ENCODE measurements at places on chromosomes 12 and 14.

DNA sequence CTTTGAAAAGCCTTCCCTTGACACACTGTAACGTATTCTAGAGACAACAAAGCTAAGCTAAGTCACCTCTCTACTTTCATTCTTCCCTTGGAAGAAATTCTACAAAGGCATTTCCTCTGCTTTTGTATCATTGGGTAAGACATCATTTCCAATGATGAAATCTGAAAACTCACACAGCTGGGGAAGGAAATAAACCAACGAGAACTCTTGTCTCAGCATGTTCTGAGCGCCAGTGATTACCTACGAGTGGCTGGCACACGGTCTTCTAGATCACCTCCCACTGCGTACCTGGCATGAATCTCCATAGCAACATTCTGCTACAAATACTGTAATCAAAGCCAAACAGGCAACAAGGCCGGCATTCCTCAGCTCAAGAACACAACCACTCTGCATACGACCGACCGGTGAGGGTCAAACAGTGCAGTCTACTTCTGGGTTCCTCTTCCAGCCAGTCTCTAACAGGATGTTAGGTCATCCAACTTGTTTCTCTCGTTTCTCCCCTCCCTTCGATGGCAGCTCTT, 7.6 kb downstream of the VPS37B start:
- DNase-seq = no peak

- DNase-seq = peak; percentile 85
Measured at GRCh38 chr12:48795550-48796455, 6.9 kb upstream of the ADCY6 start.

DNA sequence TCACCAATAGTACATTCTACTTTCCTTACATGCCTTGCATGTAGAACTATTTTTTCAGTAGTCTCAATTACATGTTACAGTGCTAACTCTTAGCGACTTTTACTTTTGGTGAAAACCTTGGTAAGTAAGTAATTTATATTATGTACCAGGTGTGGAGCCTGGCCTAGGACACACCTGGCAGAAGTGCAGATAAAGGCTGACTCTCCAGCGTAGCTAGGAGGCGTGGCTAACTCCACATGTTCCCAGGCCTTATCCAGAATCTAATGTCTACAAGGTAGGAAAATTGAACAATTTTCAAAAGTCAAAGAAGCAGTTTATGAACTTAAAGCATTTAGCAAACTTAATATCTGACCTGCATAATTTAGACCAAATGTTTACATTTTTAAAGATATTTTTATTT, 157.4 kb downstream of the DHRS2 start:
- DNase-seq = no peak

GRCh38 chr12:76156314-76156713, 71.8 kb upstream of the NAP1L1 start:
- no peak for DNase-seq

- no peak for DNase-seq
Measured at GRCh38 chr14:49991491-49991890, 98.6 kb downstream of the ARF6 start.

DNA sequence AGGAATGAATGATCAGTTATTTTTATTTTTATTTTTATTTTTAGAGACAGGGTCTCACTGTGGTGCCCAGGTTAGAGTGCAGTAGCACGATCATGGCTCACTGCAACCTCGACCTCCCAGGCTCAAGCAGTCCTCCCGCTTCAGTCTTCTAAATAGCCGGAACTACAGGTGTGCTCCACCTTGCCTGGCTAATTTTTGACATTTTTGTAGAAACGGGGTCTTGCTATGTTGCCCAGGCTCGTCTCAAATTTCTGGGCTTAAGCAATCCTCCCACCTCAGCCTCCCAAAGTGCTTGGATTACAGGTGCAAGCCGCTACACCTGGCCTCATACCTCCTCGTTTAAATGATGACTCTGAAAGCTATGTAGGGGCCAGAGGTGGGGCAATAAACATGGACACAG, 706.0 kb downstream of the MED13L start:
- no peak for DNase-seq

GRCh38 chr12:41485203-41485602, 297.1 kb downstream of the PDZRN4 start:
- DNase-seq = no peak

DNA sequence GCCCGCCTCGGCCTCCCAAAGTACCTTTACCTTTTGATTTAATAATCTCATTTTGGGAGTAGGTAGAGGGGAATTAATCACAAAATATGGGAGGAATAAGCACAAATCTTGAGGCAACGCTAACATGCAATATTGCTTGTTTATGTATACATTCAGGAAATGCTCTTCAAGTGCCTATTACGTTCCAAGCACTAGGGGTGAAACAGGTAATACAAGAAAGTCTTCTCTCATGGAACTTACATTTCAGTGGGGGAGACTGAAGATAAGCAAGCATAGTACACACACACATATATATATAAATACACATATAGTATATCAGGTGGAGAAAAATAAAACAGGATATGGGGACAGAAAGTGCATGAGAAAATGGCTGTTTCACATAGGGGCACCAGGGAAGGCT, 19.0 kb upstream of the ERC1 start:
- no peak for DNase-seq

DNA sequence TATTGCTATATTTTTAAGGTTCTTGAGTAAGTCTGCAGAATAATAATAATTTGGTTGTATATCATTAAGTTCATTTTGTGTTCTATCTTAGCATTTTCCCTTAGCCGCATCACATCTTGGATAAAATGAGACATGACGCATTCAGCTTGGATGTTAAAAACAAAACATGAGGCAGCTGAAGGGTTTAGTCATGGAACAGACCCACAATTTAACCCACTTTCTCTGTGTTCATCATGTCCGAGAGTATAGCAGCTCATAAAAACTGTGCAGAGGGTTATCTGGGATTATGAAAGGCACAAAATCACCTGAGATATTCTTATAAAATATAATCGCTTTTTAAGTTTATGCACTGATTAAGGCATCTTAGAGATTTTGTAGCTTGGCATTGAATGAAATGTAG, 219.3 kb downstream of the TRHDE start:
- DNase-seq = no peak

- peak; percentile 95 for DNase-seq
Measured at GRCh38 chr14:68143341-68143841, 323.8 kb downstream of the RAD51B start.

DNA sequence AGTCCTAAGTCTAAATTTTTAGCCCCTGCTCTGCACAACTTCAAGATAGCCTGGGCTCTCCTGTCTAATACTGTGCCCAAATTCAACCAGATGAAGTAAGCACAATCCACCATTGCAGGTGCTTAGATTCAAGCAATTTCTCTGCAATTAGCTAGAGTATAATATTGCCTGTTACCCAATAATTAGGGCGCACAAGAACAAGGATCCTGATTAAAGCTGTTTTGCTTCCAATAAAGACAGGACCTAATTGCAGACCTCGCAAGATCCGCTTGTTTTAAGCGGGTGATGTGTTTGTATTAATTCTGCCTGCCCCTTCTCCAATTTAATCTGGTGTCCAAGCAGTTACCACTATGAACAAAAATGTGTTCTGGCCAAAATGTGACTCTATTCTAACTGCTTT, 1268.9 kb upstream of the TMEM132C start:
- DNase-seq = no peak

DNA sequence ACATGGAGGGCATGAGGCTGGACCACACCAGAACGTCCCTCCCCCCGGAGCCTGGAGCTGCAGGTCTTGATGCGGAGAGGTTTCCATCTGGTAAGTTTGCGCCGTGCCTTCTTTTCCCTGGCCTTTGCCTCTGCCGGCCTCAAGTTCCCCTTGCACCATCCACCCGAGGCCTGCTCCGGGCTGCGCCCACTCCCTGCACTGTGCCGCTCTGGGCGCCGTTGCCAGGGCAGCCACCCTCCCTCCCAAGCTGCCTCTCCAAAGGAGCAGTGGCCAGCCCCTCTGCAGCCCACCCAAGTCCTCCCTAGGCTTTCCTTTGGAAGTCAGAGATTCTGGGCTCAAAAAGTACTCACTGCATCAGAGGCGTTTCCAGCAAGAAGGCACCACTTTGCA, 46.2 kb upstream of the MEG3 start:
- DNase-seq = no peak

GRCh38 chr12:63966606-63966975, 122.1 kb downstream of the SRGAP1 start:
- DNase-seq = no peak

GRCh38 chr14:97411938-97412612, 614.9 kb downstream of the VRK1 start:
- DNase-seq = no peak

GRCh38 chr12:38374751-38375150, 58.2 kb downstream of the ALG10B start:
- no peak for DNase-seq

GRCh38 chr12:105342464-105342863, 12.0 kb downstream of the C12orf75 start:
- DNase-seq = no peak

DNA sequence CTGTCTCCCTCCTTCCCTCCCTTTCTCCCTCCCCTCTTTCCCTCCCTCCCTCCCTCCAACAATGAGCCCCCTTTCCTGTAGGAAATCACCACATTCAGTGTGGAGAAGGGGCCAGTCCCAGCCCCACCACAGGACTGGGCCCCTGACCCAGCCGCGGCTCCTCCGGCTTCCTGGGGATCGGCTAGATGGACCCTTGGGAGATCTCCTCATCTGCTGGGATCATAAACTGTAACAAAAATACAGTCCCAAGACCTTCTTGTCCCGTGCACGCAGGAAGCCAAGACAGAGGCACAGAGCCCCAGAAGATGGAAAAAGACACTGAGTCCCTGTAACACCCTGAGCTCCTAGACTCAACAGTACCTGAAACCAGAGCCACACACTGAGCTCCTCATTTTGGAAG, 23.9 kb downstream of the DIO3 start:
- DNase-seq = no peak

All from ovary (tissue), 10 donors.